Panc1 (cell line): ENCODE measurements at places on chromosomes 16 and 17. TPM values are rescaled to one million over a fixed set of nuclear protein-coding genes. Genes with fewer than 3 reads are reported as not detected.

NR1D1 gene
- total RNA-seq: 8.8 TPM

PPL gene
- 89.4 TPM for total RNA-seq

CCL18 gene
- not detected for total RNA-seq

PIRT gene
- not detected for total RNA-seq

SYNGR2 gene
- 204 TPM for total RNA-seq

HID1 gene
- total RNA-seq: 10.9 TPM

DYNLRB2 gene
- not detected for total RNA-seq

PEX12 gene
- total RNA-seq: 6.6 TPM

JPH3 gene
- 1.2 TPM for total RNA-seq

EXOC3L1 gene
- 0.41 TPM for total RNA-seq

DNA sequence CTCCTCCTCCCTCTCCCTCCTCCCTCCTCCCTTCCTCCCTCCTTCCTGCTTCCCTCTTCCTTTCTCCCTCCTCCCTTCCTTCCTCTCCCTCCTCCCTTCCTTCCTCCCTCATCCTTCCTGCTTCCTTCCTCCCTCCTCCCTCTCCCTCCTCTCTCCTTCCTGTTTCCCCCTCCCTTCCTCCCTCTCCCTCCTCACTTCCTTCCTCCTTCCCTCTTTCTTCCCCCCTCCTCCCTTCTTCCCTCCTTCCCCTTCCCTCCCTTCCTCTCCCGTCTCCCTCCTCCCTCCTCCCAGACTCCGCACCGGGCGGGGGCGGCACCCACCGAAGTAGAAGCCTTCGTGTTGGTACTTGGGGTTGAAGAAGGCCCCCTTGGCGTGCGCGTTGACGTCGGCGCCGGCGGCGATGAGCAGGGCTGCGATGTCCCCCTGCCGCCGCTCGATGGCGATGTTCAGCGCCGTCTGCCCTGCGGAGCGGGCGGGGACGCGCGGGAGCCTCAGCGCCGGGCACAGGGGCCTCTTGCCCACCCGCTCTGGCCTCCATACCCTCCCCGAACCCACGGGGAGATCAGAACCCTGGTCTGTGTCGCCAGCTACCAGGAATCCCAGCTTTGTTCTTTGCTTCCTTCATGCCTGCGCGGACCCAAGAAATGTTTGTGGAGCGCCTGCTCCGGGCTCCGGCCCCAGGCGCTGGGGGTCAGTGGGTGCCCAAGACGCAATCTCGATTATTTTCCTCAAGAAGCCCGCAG is 22.2 kb downstream of the TRPV3 start:
- no peaks in the 10 kb centered on the region for H3K27me3 ChIP-seq
- no peaks in the 10 kb centered on the region for H3K36me3 ChIP-seq
- peak overlapping the region; percentile 45 for H3K4me3 ChIP-seq
- H3K4me1 ChIP-seq: no peaks in the 10 kb centered on the region; the same call in 1 of the 2 replicates

DNA sequence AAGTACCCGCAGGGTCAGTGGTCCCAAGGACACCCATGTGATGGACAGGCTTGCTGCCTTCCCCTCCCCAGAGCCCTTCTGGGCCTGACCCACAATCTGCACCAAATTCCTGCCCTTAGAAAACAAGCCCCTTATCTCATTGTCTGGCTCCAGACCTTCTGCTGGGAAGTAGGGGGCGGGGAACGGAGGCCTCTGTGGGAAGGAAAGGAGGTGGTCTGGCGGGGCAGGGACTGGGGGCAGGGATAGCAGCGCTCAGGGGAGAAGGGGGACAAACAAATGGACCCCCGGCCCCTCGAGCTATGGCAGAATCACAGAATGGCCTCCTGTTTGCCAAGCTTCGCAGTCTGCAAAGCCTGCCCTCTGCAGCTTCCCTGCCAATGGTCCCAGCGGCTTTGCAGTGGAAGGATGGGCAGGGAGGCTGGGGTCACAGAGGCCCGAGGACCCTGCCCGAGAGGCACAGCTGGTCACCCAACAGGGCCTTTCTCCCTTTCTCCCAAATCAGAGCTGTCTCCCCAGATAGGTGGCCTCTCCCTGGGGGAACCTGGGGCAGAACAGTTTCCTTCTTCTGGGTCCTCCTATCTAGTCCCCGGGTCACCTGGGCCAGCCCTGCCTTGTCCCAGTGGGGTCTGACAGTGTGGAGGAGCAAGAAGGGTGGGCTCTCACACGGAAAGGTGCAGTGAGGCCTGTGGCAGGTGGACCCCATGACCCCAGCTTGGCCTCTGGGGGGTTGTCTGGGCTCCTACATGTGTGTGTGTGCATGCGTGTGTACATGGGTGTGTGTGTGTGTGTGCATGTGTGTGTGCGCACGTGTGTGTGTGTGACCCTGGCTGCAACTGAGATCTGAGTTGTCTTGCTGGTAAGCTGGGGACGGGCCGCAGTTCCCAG is 25.5 kb downstream of the TMEM235 start:
- peaks cover 31% of the 10 kb centered on the region for H3K4me1 ChIP-seq
- DNase-seq: no peak
- H3K4me3 ChIP-seq: no peak overlapping the region
- no peaks in the 10 kb centered on the region for H3K36me3 ChIP-seq
- H3K27me3 ChIP-seq: no peaks in the 10 kb centered on the region
- H3K27ac ChIP-seq: peak overlapping the region; percentile 64; the same call in 1 of the 2 replicates

- no peak for DNase-seq
- H3K36me3 ChIP-seq: no peaks in the 10 kb centered on the region
- no peak overlapping the region; the same call in 1 of the 2 replicates for H3K27ac ChIP-seq
- H3K4me3 ChIP-seq: no peak overlapping the region
- no peaks in the 10 kb centered on the region for H3K27me3 ChIP-seq
Measured at GRCh38 chr16:11354733-11355574, 9.7 kb downstream of the RMI2 start.

GRCh38 chr17:49506282-49506681 is 11.2 kb downstream of the NGFR start:
- no peak for DNase-seq
- peaks cover 17% of the 10 kb centered on the region for H3K4me1 ChIP-seq
- H3K27me3 ChIP-seq: no peaks in the 10 kb centered on the region
- no peak overlapping the region for H3K27ac ChIP-seq

DNA sequence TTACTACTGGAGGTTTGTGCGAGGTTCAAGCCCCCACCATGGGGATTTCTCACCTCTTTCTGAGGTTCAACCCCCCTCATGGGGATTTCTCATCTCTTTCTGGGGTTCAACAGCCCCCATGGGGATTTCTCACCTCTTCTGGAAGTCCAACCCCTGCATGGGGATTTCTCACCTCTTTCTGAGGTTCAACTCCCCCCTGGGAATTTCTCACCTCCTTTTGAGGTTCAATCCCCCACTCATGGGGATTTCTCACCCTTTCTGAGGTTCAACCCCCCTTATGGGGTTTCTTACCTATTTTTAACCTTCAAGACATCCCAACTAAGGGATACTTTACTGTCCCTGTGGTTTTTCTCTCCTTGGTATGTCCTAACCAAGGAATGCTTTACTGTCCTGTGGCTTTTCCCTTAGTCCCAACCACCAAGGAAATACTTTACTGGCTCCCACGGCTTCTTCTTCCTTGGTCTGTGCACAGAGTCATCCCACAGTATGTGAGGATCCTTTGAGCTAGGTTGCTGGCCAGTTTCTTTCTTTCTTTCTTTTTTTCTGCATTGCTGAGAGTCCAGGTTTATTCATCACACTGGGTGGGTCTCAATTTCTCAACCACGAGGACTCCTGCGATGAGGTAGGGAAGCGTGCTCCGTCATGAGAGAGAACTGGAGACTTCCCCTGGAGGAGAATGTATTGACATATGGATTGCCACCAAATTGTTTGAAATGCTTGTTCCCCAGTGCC is 2140.2 kb downstream of the TP53TG3F start:
- no peak overlapping the region for H3K4me3 ChIP-seq
- H3K27me3 ChIP-seq: no peaks in the 10 kb centered on the region
- H3K27ac ChIP-seq: no peak overlapping the region
- no peak for DNase-seq

GRCh38 chr17:76243826-76244679 is 3.8 kb upstream of the RNF157 start:
- no peaks in the 10 kb centered on the region for H3K36me3 ChIP-seq
- H3K27me3 ChIP-seq: peaks cover 5% of the 10 kb centered on the region
- H3K4me3 ChIP-seq: no peak overlapping the region
- H3K4me1 ChIP-seq: peaks cover 4% of the 10 kb centered on the region; the same call in 1 of the 2 replicates
- DNase-seq: no peak

DNA sequence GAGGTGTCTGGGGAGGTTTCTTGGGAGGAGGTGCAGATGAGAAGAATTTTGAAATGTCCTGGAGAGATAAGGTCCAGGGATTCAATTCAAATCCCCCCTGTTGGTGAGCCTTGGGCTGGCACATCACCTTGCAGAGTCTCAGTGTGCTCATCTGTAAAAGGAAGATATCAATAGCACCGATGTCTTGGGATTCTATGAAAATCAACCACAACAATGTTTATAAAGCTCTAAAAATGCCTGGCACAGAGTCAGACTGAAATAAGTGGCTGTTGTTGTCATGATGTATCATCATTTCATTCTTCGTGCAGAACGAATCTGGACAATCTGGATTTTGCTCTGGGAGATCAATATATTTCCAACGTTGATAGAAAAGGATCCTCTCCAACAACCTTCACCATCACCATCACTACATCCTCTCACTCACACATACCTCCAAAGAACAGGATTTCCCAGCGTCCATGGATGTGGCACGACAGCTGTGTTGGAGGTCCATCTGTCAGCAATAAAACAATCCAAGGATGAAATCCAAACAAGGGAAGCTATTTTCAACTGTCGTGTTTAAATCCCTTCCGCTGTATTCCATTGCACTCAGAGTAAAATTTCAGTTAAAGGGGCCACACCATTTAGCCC is 393.7 kb upstream of the DYNLRB2 start:
- H3K27ac ChIP-seq: no peak overlapping the region
- no peaks in the 10 kb centered on the region for H3K36me3 ChIP-seq
- no peaks in the 10 kb centered on the region for H3K27me3 ChIP-seq
- no peak overlapping the region for H3K4me3 ChIP-seq

GRCh38 chr16:29678691-29679267 is at the start of gene QPRT:
QPRT (plus strand) TSS chr16:29679180; CDS start chr16:29679198, 18 bp downstream.
- peaks cover 7% of the 10 kb centered on the region for H3K4me1 ChIP-seq
- H3K36me3 ChIP-seq: no peaks in the 10 kb centered on the region
- H3K27me3 ChIP-seq: no peaks in the 10 kb centered on the region
- no peak for DNase-seq
- peak within 1 kb of the TSS; percentile 52 for H3K4me3 ChIP-seq

DNA sequence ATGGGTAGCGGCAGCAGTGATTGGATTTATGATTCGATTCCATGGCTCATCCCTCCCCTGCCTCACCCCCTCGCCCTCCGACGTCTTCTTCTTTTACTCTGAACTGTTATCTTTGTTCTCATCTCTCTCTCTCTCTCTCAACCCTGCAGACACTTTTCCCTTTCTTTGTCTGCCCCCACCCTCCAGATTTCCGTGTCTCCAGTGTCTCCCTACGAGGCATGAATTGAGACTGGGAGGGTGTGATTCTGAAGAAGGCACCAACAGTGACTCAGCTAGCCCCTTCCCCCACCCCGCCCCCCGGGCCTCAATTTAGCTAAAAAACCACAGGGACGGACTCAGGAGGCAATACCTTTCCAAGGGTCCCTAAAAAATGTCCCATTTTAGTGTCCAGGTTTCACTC is 47.6 kb upstream of the STH start:
- no peaks in the 10 kb centered on the region for H3K27me3 ChIP-seq
- DNase-seq: no peak
- peaks cover 6% of the 10 kb centered on the region; the same call in 1 of the 2 replicates for H3K4me1 ChIP-seq

DNA sequence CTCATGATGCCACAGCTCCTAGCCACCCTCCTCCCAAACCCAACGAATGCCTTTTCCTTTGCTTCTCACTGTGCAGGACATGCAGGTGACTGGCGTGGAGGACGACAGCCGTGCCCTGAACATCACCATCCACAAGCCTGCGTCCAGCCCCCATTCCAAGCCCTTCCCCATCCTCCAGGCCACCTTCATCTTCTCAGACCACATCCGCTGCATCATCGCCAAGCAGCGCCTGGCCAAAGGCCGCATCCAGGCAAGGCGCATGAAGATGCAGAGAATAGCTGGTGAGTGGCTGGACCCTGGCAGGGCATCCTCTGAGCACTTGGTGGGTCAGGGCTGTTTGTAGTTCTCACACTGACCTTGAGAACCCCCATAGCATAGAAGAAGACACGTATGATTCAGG is 132.3 kb downstream of the SOCS1 start:
- H3K27me3 ChIP-seq: no peaks in the 10 kb centered on the region
- no peak overlapping the region for H3K27ac ChIP-seq
- no peaks in the 10 kb centered on the region; the same call in 1 of the 2 replicates for H3K36me3 ChIP-seq
- H3K4me3 ChIP-seq: no peak overlapping the region
- no peak for DNase-seq
- H3K4me1 ChIP-seq: no peaks in the 10 kb centered on the region; the same call in 1 of the 2 replicates

DNA sequence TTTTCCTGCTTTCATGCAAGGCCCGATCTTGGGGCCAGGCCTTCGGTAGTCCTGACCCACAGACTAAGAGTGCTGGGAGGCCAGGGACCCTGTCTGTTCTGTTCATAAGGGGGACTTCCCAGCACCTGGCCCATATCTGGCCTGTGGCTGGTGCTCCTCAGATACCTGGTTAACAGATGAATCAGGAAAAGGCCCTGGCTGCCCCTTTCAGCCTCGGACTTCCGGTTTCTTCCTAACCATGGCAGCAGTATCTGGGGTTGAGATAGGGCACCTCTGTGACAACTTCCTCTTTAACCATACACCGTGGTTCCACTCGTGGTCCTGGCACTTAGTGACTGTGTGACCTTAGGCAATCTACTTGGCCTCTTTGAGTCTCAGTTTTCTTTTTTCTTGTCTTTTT is 18.4 kb downstream of the PLCG2 start:
- H3K27ac ChIP-seq: no peak overlapping the region
- H3K36me3 ChIP-seq: no peaks in the 10 kb centered on the region
- H3K4me3 ChIP-seq: no peak overlapping the region
- no peaks in the 10 kb centered on the region for H3K27me3 ChIP-seq

- H3K4me1 ChIP-seq: no peaks in the 10 kb centered on the region
- no peaks in the 10 kb centered on the region for H3K27me3 ChIP-seq
- DNase-seq: no peak
- H3K27ac ChIP-seq: no peak overlapping the region
- H3K36me3 ChIP-seq: no peaks in the 10 kb centered on the region
- no peak overlapping the region for H3K4me3 ChIP-seq
Measured at GRCh38 chr16:48635199-48635718, 25.3 kb upstream of the N4BP1 start.

- no peaks in the 10 kb centered on the region for H3K4me1 ChIP-seq
- no peaks in the 10 kb centered on the region for H3K27me3 ChIP-seq
- no peak overlapping the region for H3K27ac ChIP-seq
- no peak for DNase-seq
Measured at GRCh38 chr16:75477680-75478473, 13.4 kb upstream of the TMEM170A start.

- H3K4me3 ChIP-seq: no peak overlapping the region
- H3K4me1 ChIP-seq: no peaks in the 10 kb centered on the region
- H3K27me3 ChIP-seq: no peaks in the 10 kb centered on the region; the same call in 1 of the 2 replicates
- H3K27ac ChIP-seq: no peak overlapping the region
- no peaks in the 10 kb centered on the region for H3K36me3 ChIP-seq
- no peak for DNase-seq
Measured at GRCh38 chr17:15154618-15155017, 110.5 kb downstream of the PMP22 start.

GRCh38 chr17:73489333-73489732 is 154.9 kb downstream of the SDK2 start:
- no peak overlapping the region for H3K4me3 ChIP-seq
- H3K27ac ChIP-seq: no peak overlapping the region
- H3K27me3 ChIP-seq: peaks cover 9% of the 10 kb centered on the region; the same call in 1 of the 2 replicates
- DNase-seq: no peak
